ENCODE measurements at places on chromosomes 2 and 18.
A peak's percentile ranks its signal among the peaks of the same experiment; 100 is the strongest.

GRCh38 chr2:98476192-98476868, 31.7 kb downstream of the INPP4A start:
- DNase-seq = peak; percentile 56

DNA sequence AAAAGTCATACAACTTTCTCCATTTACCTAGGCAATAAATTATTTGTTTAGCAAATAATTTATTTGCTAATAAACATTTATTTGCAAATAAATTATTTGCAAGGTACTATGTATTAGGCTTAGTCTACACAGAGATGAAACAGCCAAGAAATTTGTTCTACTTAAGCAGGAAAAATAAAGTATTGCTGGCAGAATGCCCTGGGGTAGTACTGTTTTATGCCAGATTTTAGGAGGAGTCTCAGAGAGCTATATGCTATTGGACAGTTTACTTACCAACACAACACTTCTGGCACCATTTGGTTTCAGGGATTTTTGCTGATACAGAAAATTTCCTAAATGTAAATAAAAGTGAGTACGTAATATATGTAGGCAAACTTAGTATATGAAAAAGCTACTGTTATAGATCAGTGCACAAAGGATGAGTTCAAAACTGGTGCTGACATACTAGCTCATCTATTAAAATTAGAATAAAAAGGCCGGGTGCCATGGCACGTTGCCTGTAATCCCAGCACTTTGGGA, 23.2 kb upstream of the CDKL4 start:
- no peak for DNase-seq

- DNase-seq = no peak
Measured at GRCh38 chr2:53484531-53484930, 283.1 kb upstream of the CHAC2 start.

DNA sequence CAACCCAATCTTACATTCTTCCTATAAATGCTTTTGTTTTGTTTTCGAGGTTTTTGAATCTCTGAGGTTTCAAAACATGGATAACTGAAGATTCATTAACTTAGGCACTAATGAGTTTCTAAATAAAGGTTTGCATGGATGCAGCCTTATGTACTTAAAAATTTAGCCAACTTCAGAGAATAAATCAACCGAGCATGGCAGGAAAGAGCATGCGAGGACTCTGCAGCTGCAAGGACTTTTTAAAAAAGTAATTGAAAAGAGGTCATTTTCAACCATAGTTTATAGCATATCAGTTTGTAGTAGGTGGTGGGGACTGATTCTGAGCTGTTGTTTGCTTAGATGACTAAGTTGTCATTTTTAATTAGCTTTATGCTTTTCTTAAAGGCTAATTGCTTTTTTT, 567.0 kb upstream of the ZEB2 start:
- DNase-seq = no peak

- no peak for DNase-seq
Measured at GRCh38 chr2:33323957-33324356, 152.5 kb upstream of the RASGRP3 start.

All from prostate gland (tissue), 2 donors.